Stimulated activated CD4-positive, alpha-beta T cell treated with anti-CD3 and anti-CD28 coated beads, Interleukin-4, amount 100 ng/mL, for 4 hours (primary cell): ENCODE measurements at places on chromosomes 6 and 20.

GRCh38 chr20:51994751-51995417 is 192.6 kb upstream of the SALL4 start:
- DNase-seq = no peak

GRCh38 chr6:73712535-73713173 is 16.7 kb downstream of the CD109 start:
- no peak for DNase-seq

- no peak for DNase-seq
Measured at GRCh38 chr6:1390946-1391799, 1.8 kb downstream of the FOXF2 start.

- no peak for DNase-seq
Measured at GRCh38 chr20:39936401-39936800, 752.6 kb downstream of the MAFB start.

DNA sequence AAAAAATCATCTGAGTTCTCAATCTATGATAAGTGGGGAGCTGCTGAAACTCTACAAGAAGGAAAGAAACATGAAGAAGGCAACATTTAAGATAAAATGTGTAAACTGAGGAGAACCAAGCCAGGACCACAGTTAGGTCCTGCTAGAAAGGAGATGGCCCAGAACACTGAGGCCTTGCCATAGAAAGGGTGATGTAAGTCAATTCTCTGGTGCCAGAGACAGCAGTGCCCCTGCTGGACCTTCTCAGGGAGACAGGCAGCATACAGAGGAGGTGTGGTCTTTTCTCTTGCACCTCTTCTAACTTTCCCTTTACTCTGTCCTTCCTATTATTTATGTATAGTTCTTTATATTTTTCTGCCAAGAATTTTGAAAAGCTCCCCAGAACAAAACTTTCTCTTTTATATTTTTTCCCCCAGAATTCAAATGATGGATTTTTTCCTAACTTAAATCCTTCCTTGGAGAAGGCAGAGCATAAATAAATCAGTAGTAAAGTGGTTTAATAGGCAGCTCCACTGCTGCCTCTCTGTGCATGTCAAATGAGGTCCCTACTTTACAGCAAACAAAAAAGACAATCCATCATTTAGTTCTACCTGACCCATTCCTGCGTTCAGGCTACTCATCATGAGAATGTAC is 9.0 kb downstream of the UQCC2 start:
- DNase-seq = no peak

- no peak for DNase-seq
Measured at GRCh38 chr6:75397656-75398465, 95.7 kb downstream of the FILIP1 start.

DNA sequence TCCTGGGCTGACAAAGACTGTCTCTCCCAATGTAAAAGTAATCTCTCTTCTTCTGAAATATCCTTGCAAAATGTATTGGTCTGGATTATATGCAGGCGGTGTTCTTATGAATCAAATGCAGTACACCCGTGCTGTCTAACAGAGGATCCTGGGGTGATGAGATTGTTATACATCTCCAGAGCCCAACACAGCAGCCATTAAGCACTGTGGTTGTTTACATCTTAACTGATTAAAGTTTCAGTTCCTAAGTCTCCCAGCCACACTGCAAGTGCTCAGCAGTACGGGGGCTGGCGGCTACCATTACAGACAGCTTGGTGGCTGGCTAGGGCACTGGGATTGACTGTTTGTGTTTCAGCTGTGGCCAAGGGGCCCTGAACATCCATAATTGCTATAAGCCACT is 7.0 kb downstream of the UNC93A start:
- no peak for DNase-seq

DNA sequence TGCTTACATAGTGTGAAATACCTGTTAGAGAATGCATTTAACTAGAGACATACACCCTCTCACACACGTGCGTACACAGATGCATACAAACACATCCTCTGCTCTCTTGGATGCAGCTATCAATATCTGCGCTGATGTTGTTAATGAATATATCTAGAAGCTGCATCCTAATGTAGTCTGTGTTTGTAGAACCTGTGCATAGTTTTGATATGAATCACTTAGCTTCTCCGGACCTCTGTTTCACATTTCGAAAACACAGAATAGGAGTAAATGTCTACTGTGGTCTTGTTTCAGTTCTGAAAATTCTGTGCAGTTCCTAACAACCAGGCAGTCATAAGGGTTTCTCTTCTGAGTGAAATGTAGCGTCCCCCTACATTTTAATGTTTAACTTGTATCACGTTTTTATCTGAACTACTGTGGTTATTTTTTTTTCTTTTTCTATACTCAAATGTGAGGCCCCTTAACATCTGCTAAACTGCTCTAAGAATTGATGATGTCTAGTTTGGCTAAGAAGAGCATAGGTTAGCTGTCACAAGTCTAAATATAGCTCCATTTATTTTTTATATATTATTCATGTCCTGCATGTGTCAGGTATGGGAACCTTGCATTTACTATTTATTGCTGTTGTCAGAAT is 254.5 kb downstream of the TMEM242 start:
- DNase-seq = no peak

GRCh38 chr6:75855052-75855451 is 106.0 kb downstream of the MYO6 start:
- no peak for DNase-seq

- DNase-seq = no peak
Measured at GRCh38 chr20:25076201-25076600, 5.7 kb downstream of the VSX1 start.

GRCh38 chr6:155366325-155366724 is 52.0 kb upstream of the TFB1M start:
- DNase-seq = no peak

- DNase-seq = no peak
Measured at GRCh38 chr20:55596431-55596830, 408.9 kb downstream of the CBLN4 start.

GRCh38 chr6:36340618-36341454 is 4.1 kb upstream of the BNIP5 start:
- peak; percentile 73 for DNase-seq

DNA sequence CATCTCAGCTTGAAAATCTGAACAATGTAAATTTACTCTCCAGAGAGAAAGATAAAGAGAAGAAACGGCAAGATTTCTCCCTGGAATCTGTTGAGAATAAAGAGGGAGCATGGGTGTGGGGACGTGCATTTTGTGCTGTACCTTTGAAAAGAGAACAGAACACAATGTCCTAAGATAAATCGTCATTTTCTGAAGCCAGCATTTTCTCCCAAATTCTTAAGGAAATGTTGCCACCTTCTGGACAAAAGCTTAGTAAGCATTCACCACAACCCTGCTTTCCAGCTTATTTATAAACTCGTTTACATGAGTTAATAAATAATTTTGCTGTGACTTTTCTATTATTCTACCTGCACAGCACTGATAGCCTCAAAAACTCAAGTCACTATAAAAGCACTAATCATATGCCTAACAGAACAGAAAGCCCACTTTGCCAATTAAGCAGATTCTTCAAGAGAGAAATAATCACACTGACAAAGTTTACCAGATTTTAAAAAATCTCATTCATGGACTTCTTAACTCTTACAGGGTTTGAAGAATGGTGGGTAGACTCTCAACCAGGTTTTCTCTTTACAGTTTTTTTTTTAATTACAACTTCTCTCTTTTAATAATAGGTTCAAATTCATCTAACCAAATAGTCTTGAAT is 155.8 kb downstream of the MBOAT1 start:
- DNase-seq = no peak

- DNase-seq = no peak
Measured at GRCh38 chr20:859751-860231, 26.3 kb downstream of the FAM110A start.

DNA sequence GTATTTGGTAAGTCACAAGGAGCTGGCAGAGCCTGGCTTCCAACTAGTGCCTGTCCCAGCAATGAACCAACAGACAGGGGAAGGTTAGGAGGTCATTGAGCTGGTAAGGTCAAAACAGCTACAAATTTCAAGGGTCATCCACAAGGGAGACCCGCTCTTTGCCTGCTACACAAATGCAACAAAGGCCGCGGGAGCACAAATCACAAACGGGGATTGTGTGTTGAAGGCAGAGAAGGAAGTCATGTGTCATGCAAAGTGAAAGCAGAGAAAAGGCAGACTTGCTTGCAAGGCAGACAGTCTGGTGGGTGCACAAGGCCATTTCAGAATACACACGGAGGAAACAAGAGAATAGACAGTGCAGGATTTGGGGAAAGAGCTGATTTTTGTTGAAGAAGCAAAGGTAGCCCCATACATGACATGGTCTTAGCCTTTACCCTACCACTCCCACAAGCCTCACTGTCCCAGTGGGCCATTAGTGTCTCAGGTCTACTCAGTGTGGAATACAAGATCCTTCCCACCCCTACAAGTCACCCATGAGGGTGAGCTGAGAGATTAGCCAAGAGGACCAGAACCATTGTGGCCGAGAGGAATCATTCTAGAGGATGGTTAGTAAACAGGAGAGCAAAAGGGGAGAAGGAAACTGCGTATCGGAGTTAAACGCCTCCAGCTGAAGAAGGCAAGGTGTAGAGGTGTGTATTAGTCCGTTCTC is 18.1 kb upstream of the SAMHD1 start:
- DNase-seq = peak; percentile 17
